Esophagus mucosa (tissue), 1 donor: ENCODE measurements at places on chromosomes 2 and 18. TPM values are rescaled to one million over a fixed set of nuclear protein-coding genes. Genes with fewer than 3 reads are reported as not detected.

GRCh38 chr2:26691161-26691560 lies 1.4 kb upstream of the KCNK3 start:
- no peak for ATAC-seq

GRCh38 chr2:151862700-151863099 lies 34.5 kb upstream of the ARL5A start:
- peak; percentile 57 for ATAC-seq

- ATAC-seq: no peak
Observed at GRCh38 chr2:134502104-134502503, 216.7 kb downstream of the TMEM163 start.

The MOCOS gene
- total RNA-seq: 16.0 TPM

DNA sequence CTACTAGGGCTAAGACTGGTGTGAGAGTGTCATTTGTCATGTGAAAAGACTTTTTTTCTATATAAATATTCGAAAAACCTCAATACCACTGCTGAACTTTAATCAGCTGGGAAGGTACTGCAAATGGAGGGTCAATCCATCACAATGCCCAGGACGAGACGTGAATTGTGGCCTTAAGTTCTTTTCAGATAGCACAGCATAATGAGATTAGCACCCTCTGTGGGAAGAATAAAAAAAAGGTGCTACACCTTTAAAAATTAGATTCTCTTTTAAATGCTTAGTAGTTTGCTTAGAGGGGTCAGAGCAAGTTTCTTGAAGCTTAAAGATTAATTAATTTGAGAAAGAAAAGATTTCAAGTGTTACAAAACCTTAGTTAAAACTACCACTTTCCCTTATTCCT lies 5.6 kb downstream of the LRRTM1 start:
- ATAC-seq: no peak

The CD8B2 gene
- total RNA-seq: not detected

The ANKRD62 gene
- total RNA-seq: 0.48 TPM

DNA sequence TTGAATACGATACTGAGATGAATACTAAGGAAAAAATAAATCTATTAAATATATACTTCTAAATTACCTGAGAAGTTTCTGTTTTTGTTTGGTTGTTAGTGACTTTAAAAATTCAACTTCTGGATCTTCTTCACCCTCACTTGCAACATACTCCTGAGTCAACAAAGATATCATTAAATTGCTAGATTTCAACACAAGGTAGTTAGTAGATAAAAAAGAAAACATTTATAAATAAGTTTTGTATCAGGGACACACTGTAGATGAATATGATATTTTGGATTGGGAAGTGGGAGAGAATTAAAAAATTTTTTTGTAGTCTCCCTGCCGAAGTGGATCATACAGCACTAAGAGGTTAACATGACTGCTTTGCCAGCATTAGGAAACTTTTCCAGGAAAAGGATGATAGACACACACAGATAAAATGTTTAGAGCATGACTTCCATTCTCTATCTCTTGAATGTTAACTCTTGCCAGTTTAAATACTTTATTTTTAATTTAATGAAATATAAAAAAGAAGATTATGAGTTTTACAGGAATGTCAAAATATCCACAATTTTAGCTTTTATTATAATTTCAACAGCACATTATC lies 15.9 kb downstream of the SP9 start:
- ATAC-seq: no peak

GRCh38 chr2:226999661-227000060 lies 163.8 kb downstream of the RHBDD1 start:
- no peak for ATAC-seq

GRCh38 chr2:209901172-209901571 lies 101.3 kb upstream of the RPE start:
- ATAC-seq: no peak

The CYP27A1 gene
- total RNA-seq: 4.9 TPM

The XDH gene
- total RNA-seq: 39.7 TPM
